ENCODE measurements at places on chromosomes 7 and 10.

DNA sequence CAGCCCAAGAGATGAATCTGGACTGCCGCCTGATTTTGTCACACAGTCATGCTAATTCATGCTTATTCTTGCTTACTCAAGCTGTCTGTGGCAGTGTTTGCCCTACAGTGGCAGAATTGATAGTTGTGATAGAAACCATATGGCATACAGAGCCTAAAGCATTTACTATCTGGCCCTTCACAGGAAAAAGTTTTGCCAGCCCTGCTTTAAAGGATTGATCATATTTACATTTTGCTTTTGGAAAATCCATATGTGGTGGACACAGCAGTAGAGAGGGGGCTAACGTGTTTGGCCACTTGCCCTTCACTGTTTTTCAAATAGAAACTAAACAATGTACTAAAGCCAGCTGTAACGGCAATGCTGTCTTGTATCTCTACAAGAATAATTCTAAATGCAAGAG, 974.0 kb upstream of the GHITM start:
- DNase-seq, result no peak

- no peak for DNase-seq
Observed at GRCh38 chr7:129617652-129618051, 6.1 kb downstream of the NRF1 start.

- DNase-seq, result no peak
Observed at GRCh38 chr7:33792547-33793105, 112.7 kb upstream of the BMPER start.

DNA sequence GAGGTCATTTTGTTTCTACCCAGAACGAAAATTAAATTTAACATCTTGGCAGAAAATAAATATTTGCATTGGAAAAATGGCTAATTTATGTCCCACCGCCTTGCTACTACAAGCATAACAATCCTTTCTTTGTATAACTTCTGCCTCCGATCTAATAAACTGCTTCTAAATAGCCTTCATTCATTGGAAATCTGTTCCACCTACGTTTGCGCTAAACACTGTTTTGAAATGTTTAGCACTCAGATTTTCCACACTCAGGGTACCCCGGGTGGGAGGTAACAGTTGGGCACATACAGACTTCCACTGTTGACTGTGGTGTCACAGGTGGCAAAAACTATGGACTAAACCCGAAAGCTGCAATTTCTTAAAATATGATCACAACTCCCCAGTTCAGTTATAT, 96.4 kb downstream of the FGFR2 start:
- DNase-seq, result no peak

DNA sequence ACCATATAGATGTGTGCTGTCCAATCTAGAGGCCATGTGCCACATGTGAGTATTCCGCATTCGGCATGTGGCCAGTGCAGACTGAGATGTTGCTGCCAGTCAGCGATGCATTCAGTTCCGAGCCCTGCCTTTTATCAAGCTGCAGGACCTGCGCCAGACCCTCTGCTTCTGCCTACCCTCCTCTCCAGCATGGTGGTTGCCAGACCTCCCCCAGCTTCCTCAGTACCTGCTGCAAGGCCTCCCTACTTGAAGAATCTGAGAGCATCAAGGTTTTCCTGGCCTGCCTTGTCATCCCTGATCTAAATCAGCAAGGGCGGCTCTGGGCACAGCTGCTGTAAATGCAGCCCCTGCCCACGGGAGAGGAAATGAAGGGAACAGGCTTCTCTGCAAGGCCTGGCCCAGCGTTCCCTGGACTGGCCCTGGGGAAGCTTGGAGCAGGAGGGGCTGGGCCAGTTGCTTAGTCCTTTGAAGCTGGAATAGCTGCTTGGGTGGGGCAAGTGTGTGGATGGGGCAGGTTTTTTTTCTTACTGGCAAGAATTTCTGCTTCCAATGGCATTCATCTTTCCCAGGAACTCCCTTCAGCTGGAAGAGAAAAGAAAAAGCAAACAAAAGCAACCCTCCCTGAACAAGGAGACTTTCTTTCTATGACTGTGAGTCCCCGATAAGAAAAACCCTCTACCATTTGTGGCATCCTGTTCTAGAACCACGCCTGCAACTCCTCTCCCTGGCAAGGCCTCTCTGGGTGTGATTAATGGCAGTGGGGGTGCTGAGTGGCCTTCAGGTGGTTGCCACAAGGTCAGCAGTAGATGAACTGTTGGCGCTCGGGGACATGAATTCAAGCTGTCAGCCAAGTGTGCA, 93.0 kb downstream of the NHLRC2 start:
- DNase-seq, result no peak

GRCh38 chr7:115217373-115217772, 295.5 kb downstream of the MDFIC start:
- DNase-seq, result no peak
